ENCODE measurements at places on chromosomes 6 and 20. TPM values are rescaled to one million over a fixed set of nuclear protein-coding genes. Genes with fewer than 3 reads are reported as not detected.
A peak's percentile ranks its signal among the peaks of the same experiment; 100 is the strongest.

DNA sequence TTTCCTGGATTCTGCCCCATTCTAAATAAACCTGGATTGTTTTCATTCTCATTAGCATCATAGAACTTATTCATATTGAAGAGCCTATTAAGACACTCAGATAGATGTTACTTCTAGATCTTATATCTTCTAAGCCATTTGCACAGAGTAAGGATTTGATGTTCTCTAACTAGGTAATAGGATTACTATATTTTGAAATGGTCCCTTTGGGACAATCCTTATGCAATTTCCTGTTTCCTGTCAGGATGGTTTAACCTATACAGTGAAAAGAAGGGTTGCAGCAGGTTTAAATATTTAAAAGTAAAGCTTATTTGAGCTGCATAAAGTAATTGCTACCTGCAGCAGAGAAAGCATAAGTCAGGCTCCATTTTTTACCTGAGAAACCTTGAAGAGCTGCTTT is 860.1 kb downstream of the TFAP2A start:
- DNase-seq = no peak

GRCh38 chr6:109526905-109527628 is 44.0 kb upstream of the ZBTB24 start:
- peak; percentile 12 for DNase-seq

- no peak for DNase-seq
Measured at GRCh38 chr6:169558378-169558773, 143.5 kb downstream of the WDR27 start.

DNA sequence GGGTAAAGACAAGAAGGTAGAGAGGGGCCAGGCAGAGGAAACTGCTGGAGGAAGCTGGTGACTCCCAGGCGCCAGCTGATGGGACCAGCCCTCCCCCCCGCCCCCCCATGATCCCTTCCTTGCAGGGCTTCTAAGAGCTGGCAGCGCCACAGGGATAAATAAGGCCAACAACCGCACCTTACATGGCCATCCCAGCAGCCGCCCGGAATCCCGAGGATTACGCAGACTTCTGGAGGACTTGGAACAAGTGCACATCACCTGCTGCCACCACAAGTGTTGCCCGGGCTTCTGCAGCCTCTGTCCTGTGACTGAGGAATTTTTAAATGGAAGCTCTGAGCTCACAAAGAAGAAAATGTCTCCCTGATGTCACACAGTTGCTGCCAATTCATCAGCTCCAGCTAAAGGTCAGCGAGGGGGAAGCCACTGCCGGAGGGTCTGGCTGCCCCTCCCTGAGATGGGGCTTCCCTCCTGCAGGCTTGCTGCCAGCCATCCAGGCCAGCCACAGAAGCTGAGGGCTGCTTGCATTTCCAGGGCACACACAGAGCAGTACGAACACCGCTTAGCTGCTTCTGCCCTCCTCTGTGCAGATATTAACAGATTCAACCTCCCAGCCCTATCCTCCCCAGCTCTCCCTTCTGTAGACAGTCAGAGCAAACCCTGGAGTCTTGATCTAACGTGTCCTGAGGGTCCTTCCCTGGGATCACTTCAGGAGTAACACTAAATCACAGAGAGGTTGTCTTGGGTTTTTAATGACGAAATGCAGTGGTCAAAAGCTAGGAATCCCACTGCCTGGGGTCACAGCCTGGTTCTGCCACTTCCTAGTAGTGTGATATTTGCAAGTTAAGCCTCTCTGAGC is 38.6 kb upstream of the PIM1 start:
- DNase-seq = peak; percentile 24

DNA sequence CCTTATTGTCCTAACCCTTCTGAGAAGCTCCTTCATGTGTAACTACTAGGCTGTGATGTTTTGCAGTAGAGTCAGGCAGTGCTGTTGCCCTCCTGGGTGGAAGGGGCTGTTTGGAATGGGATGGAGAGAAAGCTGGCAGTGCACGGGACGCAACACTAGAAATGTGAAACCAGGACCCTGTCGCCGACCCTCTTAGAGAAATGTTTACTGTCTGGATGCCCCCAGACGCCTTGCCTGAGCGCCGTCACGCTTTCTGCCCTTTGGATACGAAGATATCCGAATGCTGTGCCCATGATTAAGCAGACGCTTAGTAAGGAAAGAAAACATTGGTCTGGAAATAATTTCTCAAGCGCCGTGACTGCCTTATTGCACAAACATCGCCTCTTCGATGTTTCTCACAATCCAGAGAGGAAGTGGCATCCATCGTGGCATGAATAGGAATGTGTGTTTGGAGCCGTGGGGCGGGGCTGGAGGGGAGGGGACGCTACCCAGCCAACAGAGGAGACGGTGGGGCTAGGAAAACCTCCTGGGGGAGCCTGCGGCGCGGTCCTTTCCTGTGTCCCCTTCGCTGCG is 661 bp upstream of the PPP1R14C start:
- no peak for DNase-seq

DNA sequence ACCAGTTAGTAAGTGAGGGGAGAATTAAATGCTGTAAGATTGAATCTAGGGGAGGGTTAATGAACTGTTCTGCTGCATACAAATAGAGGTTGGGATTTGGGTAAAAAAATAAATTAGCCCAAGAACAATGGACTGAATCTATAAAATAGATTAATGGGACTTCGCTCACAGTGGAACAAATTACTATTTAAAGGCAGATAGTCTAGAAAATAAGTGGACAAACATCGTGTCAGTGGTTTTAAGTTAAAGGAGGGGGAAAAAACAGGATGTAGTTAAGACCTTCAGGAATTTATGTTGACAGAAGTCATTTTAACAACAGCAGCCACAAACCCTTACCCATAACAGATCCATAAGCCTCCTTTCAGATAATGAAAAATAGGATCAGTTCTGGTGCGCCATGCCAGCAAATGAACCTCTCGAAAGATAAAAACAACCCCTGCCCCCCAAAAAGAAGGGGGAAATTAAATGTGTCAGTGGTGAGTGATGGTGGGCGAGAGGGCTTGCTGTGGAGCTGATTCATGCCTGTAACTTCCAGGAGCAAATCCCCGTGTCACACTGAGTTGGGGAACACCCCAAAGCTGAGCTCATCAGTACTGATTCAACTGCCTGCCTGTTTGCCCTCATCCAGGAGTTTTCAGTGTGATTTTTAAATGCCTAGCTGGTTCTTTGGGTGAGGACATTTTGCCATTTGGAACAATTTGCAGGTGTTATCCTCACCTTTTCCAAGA is 86.8 kb downstream of the PPP1R14C start:
- DNase-seq = no peak

DNA sequence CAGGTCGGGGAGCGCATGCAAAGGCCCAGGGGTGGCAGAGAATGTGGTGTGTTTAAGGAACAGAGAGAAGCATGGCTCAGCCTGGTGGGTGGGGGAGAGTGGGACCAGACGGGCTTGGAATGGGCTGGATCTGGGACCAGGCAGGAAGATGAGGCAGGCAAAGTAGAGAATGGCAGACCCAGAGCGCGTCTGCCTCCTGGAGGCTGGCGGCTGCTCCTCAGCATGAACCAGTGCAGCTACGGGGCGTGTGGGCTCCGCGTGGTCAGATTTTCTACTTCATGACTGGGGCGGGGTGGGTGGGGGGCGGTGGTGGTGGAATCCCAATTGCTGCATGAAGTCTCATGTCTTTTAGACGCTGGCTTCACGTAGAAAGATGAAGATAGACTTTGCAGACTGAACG is 135.6 kb downstream of the TFAP2C start:
- no peak for DNase-seq

GRCh38 chr6:872570-873125 is 179.7 kb upstream of the EXOC2 start:
- DNase-seq = no peak

GRCh38 chr6:7615611-7616383 is 25.8 kb downstream of the SNRNP48 start:
- no peak for DNase-seq

DNA sequence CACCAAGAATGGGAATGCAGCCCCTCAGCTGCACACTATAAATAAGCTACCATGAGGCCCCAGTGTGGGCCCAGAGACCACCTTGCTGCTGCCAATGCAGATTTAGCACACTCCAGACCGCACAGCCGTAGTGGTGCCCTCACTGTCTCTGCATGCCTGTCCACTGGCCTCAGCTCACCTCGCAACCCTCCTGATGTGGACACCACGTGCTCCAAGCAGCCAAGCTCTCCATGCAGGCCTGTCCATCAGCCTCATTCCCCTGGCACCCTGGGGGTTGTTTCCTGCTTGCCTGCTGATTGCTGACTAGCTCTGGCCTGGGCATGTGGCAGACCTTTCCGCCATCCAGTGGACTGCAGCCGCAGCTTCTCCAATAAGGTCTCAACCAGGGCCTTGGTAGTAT is 36.2 kb downstream of the ZBTB9 start:
- no peak for DNase-seq

GRCh38 chr6:26607434-26608230 is 10.9 kb downstream of the ABT1 start:
- DNase-seq = peak; percentile 52

GRCh38 chr6:43275801-43276576 is 22.1 kb upstream of the SLC22A7 start:
- no peak for DNase-seq

GRCh38 chr20:6921717-6922386 is 154.4 kb downstream of the BMP2 start:
- DNase-seq = no peak

DNA sequence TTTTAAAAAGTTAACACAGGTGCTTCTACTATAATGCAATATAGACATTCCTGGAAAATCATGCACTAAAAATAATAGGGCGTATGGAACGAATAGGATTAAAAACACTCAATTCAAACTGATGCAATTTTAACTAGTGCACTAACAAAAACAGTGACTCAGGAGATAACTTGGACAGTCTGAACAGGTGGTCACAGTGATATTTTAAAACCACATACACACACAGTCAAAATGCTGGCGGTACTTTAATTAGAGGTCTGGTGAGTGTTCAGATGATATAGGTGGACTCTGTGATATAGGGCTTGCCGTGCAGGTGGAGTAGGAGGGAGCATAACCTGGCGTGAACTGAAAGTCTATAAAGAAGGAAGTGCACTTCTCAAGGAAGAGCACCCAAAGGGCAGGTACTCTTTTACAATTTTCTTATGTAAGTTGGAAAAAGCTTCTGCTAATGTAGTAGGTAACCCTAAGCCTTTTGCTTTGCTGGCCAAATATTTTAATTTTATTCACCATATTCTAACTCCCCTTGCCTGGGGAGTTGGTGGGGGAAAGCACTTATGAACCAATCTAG is 41.9 kb upstream of the PLN start:
- no peak for DNase-seq

DNA sequence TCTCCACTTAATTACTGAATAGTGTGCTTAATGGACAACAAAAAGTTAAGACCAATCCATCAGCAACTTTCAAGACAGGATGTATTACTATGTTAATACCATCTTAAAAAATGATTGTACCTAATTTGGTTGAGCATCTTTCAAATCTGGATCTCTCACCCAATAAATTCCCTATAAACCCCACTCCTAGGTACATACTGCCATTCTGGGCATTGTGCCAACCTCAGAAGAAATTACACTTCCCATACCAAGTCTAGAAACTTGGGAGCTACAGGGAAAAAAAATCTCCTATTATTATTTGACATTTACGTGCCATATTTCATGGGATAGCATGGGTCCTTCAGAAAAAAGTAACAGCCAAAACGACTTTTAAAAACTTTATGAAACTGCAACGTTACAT is 5.1 kb downstream of the SYNCRIP start:
- no peak for DNase-seq

DNA sequence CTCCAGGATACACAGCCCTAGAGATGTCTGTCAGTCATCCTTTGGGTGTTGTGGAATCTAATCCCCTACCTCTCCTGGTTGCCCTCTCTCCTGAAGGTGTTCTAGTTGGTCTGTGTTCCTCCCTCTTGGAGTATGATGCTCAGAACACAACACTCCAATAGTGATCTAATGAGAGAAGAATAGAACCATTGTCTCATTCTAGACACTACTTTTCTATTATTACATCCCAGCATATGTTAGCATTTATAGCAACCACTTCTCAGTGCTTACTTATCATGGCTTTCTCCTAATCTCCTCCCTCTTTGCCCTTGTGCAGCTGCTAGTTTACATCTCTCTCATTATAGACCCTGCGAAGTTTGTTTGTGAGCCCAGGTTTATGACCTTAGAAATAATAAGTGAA is 109.0 kb downstream of the UNC5CL start:
- no peak for DNase-seq

DNA sequence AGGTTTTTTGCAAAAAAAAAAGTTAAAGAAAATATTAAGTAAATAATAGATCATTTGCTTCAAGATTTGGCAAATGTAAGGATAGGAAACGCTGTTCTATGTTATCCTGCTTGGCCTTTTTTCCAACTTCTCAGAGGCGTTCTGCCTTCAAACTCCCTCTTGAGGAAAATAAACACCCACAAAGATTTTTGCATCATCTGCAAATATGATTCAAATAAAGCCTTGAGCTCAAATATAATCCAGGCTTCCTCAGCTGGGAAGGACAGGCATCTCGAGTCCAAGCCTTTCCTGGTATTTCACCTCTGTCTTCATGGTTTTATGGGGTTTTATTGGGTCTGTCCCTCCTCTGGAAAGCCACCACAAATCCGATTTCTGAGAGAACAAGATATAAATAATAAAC is 67.7 kb upstream of the PTPN1 start:
- peak; percentile 87 for DNase-seq

DNA sequence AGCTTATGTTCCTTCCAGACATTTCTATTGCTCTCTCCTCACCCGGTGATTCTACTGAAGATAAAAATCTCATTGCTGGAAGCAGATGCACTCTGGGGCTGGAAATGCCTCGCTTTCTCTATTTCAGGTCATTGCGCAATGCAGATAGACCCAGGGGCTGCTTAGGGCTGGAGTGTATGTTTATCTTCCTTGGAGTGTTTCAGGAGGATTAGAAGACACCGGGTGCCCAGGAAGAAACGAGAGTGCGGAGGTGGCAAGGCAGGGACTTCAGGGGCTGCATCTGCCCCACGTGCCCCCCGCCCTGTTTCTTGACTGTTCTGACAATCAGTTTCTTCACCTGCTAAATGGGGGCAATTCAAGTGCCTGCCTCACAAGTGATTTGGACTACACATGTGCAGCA is 45.6 kb upstream of the IYD start:
- DNase-seq = no peak

GRCh38 chr6:50848989-50849795 is 30.5 kb downstream of the TFAP2B start:
- DNase-seq = no peak

CST1 gene
- total RNA-seq = not detected

SIRPB1 gene
- 0.99 TPM for total RNA-seq

SLC26A8 gene
- total RNA-seq = 0.20 TPM

ECT2L gene
- 0.10 TPM for total RNA-seq

RNF8 gene
- 16.7 TPM for total RNA-seq

HTR1B gene
- total RNA-seq = 0.10 TPM

BHLHE23 gene
- not detected for total RNA-seq

OTOR gene
- not detected for total RNA-seq

HCRTR2 gene
- not detected for total RNA-seq

PI16 gene
- 10.1 TPM for total RNA-seq

ZNF217 gene
- 33.8 TPM for total RNA-seq

DYNLT1 gene
- 35.2 TPM for total RNA-seq

PRL gene
- 0.39 TPM for total RNA-seq
